ENCODE measurements at places on chromosomes 7 and 10.

DNA sequence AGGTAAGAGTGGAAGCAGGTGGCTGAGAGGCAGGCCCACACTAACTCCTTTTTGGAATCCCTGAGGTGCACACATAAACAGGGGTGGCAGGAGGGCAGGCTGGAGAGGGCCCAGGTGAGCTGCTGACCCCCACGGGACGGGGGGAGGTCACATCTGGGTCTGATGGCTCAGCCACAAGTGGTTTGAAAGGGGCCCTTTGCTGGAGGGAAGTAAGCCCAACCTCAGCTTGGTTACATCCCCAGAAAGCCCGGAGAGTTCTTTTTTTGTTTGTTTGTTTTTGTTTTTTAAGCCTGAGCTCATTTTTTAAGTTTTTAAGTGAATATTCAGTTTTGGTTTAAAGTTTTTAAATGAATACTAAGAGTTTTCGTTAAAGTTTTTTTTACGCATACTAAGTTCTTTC, 72.8 kb upstream of the CUX1 start:
- no peak for DNase-seq

DNA sequence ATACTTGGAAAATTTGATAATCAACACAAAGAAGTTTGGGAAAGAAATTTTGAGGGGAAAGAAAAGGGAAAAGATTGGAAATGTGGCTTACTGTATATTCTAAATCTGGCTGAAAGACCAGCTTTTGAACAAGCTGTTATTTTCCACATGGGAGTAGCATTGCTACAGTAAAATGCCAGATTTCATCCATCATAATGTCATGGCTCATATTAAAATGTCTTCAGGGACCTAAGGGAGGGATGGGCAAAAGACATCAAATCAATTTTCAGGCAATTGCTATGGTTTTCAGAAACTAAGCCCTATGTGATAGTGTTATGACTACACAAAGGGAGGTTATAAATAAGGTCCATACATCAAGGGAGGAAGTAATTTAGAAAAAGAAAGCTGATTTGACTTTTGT, 1116.9 kb upstream of the CELF2 start:
- no peak for DNase-seq

DNA sequence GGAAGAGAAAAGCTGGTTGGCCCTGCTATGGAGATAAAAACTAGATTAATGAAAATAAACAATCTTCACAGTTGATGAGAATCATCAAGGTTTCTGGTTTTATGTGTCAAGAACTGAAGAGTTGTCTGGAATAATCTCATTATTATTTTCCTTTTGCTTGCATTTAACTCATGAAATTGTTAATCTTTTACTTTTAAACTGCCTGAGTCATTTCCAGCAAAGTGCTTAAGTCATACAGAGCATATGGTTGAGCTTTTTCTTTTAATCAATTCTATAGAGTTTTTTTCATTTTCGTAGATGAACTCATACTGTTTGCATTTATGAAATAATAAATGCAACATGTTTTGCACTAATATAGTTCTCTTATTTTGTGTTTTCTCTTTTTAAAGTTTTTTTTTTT, 747.9 kb downstream of the NXPH1 start:
- no peak for DNase-seq

DNA sequence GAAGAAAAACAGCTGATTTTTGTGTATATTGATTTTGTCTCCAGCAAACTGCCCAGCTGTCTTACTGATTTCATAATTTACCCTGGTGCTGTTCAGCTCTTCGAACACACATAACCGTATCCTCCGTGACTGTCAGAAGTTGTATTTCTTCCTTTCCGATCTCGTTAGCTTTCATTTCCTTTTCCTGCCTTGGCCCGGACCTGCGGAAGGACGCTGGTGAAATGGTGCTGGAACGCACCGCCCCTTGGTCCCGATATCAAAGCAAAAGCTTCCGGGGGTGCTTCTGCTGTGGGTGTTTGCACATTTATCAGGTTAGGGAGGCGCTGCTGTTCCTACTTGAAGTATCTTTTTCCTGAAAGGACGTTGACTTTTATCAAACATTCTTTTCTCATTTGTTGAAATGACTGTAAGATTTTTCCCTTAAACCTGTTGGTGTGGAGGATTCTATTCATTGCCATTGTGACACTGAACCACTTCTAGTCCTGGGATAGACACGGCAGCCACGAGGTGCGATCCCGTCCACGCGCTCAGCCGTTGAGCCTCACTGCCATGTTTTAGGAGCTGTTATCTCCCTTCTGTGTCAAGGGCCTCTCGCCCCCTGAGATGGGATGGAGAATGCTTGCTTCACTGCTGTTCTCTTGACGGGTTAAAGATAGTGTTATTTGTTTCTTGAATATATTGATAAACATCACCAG, 72.6 kb downstream of the FOXL3 start:
- DNase-seq = peak; percentile 41
